ENCODE measurements at places on chromosomes 3 and 15. TPM values are rescaled to one million over a fixed set of nuclear protein-coding genes. Genes with fewer than 3 reads are reported as not detected.

Gene MED12L
- 2.0 TPM for total RNA-seq

- no peak for DNase-seq
These were observed 425.2 kb downstream of the SQOR start for GRCh38 chr15:46059921-46060594.

- DNase-seq, result no peak
These were observed 64.7 kb upstream of the ZBTB38 start for GRCh38 chr3:141303481-141304223.

DNA sequence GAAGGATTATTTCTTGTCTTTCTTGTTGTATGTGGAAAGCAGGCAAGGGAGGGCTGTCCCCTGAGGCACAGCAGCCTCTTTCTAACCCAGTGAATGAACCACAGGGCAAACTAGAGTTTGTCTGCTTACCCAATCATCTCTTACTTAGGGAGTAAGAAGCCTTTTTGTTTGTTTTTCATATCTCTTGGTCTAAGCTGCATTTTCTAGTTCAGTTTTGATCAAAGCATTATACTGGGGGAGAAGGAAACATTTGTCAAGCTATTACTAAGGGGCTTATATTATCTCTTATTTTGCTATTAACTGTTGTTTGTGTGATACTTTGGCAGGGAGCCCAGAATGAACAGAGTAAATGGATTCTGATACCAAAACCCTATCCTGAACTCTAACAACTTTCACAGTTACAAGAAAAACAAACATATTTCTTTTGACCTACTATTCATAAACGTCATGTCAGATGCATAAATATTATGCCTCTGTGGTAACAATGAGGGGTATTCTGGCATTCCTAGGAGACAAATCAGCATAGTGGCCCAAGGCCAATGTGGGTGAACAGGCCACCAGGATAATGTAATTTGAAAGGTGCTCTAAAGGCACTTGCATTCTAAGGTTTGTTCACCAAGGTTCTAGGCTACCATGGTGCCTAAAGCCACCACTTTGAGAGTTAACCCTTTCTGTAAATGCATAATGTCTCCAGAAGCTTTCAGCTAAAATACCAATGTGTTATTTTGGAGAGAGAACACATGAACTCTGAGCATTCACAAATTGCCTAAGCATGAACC lies 271.6 kb upstream of the ZPLD1 start:
- no peak for DNase-seq

Gene ZIC4
- total RNA-seq, result not detected

- DNase-seq, result no peak
These were observed 10.8 kb downstream of the CLCN2 start for GRCh38 chr3:184350618-184351017.

DNA sequence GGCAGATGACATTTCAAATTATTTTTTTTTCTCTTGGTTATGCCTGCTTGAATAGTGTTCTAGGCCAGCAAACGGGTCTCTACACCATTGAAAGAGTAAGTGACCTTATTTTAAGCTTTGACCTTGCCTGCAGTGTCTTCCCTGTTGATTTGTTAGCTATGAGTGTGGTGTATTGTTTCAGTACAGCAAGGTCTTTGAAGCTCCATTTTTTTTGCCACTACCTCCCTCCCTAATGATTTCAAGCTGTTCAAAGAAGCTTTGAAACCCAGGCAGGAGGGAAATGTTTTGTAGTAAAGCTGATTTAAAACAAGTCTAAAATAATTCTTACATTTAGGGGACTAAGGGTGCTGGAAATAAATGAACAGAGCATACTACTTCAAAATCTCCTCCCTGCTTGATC lies 1249.8 kb downstream of the ROBO1 start:
- no peak for DNase-seq

Gene PTH1R
- 8.9 TPM for total RNA-seq
